ENCODE measurements at places on chromosomes 1 and 21.

DNA sequence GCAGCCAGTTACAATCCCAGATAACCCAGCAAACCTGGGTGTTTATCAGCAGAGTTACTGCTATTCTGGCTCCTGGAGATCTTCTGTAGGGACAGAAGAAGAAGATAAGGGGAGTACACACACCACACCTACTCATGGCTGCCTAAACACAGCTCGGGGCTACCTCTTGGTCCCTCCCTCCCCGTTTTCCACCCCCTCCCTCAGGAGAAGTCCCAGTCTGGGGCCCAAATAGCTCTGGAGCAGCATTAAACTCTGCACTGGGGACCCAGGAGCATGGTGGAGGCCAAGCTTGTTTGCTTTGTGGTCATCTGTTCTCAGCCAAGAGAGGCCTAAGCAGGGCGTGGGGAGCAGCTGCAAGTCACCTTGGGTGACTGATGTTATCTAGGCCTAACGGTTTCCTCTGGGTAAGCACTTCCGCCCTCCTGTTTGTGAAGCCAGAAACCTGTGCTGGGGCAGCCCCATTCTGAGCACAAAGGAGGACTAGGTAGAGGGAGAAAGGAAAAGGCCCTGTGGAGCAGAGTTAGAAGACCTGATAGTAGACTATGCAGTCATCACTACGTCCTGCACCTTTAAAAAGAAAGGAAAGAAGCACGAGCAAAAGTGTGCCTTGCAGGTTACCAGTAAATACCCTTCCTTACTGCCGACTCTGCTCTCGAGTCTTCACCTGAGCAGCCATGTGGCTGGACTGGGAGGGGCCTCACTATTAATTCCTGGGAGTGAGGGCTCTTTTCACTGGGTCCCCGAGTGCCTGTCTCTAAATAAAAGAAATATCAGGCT lies 2.0 kb upstream of the RCSD1 start:
- peak; percentile 45 for DNase-seq

- no peak for DNase-seq
These were observed 19.2 kb upstream of the COL24A1 start for GRCh38 chr1:86175756-86176155.

DNA sequence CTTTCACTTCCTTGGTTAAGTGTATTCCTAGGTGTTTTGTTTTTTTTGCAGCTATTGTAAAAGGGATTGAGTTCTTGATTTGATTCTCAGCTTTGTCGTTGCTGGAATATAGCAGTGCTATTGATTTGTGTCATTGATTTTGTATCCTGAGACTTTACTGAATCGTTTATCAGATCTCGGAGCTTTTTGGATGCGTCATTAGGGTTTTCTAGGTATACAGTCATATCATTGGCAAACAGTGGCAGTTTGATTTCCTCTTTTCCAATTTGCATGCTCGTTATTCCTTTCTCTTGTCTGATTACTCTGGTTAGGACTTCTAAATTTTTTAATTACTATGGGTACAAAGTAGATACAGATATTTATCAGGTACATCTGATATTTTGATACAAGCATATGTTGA lies 75.4 kb downstream of the SLC35A3 start:
- DNase-seq, result no peak

DNA sequence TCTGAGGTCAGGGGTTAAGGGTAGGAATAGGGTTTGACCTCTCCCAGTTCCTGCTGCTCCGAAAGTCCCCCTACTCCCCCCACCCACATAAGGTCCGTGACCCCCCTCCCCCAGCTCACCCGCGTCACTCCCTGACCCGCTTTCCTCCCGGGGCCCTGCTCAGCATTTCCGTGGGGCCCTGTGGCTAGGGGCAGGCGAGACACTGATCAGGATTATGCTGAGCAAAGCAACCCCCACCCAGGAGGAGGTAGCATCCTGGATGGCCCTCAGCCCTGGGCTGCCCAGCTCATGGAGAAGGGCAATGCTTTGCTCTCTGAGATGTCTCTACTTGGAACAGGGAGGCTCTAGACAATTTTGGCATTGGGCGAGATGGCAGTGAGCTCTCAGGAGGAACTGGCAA lies 3.7 kb downstream of the RORC start:
- no peak for DNase-seq

- no peak for DNase-seq
These were observed 22.7 kb downstream of the AHCYL1 start for GRCh38 chr1:110007046-110007830.

DNA sequence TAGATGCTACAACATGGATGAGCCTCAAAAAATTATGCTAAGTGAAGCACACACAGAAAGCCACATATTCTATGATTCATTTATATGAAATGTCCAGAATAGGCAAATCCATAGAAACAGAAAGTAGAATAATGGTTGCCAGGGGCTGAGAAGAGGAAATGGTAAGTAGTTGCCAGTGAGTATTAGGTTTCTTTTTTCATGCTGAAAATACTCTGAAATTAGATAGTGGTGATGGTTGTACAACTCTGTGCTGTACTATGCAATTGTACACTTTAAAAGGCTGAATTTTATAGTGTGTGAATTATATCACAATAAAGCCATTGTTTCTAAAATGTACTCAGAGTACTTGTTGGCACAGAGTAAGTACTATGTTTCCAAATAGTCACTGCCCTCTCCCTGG lies 15.5 kb upstream of the GFI1 start:
- DNase-seq, result no peak

DNA sequence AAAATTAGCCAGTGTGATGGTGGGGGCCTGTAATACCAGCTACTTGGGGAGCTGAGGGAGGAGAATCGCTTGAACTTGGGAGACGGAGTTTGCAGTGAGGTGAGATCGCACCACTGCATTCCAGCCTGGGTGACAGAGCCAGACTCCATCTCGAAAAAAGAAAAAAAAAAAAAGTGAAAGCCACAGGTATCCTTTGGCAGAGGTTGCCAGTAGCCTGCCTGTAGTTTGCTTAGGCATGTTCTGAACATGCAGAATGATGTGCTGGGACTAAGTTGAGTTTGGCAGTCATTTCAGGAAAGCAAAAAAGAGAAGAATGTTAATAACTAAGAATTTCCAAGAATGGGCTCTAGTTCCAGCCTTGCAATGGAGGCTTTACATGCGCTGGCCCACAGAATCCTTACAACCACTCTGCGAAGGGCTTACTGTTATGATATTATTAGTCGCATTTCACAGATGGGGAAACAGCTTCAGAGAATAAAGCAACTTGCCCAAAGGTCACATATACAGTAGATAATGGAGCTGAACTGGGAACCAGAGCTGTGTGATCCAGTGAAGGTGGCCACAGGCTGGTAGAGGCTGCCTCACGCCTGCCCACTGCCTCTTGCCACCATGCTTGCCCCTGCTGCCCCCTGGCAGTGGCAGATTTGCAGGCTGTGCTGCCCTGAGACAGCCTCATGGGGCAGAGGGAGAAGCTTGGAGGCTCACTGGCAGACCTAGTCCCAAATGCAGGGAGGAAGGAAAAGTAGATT lies 66.5 kb upstream of the LYST start:
- no peak for DNase-seq

DNA sequence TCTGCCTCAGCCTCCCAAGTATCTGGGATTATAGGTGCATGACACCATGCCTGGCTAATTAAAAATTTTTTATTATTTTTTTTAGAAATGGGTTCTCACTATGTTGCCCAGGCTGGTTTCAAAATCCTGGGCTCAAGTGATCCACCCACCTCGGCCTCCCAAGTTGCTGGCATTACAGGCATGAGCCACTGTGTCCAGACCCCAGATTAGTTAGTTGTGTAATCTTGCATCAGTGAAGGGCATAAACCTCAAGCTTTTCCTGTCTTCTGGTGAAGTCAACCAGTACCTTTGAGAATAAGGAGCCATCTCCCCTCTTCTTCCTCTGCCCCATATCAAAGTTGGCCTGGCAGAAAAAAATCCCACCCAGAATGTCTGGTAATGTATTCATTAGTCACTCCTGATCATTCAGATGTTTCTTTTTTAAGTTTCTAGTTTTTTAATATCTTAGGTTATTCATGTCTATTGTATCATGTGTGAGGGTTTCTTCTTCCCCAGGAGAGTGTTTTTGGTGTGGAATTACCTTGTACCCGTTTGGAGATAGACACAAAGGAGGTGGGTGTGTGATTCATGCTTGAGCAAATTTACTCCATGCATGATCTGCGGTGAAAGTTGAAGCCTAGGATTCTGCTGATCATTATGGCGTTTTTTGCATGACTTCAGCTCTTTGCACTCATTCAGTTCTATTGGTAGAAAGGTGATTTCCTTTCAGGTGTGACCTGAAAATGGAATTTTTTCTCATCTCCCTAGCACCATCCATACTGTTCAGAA lies 144.0 kb downstream of the FMN2 start:
- no peak for DNase-seq

GRCh38 chr1:68623700-68624099 lies 126.8 kb upstream of the DEPDC1 start:
- no peak for DNase-seq

DNA sequence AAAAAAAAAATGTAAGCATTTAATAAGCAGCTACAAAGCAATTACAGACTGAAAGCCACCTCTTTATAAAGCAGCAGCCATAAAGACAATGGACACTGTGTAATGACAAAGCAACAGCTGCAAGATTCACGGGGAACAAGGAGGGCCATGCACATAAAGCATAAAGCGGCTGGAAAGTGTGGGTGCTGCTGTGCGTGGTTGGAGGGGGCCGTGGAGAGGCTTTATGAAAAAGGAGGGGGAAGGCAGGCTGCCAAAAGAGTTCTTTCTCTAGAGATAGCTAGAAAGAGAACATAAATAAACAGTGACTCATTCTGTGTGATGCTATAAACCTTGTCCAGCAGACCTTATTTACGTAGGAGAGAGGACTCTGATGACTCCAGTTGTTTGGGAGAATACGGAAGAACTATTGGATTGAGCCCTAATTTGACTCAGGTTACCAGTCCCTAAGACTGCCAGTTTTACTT lies 49.3 kb downstream of the ADAMTS1 start:
- no peak for DNase-seq
